ENCODE measurements at places on chromosomes 2 and 18.

- DNase-seq = no peak
- peaks cover 4% of the 10 kb centered on the region for H3K4me1 ChIP-seq
- peaks cover 4% of the 10 kb centered on the region for H3K36me3 ChIP-seq
These were observed 10.3 kb downstream of the SDC1 start for GRCh38 chr2:20214566-20215182.

DNA sequence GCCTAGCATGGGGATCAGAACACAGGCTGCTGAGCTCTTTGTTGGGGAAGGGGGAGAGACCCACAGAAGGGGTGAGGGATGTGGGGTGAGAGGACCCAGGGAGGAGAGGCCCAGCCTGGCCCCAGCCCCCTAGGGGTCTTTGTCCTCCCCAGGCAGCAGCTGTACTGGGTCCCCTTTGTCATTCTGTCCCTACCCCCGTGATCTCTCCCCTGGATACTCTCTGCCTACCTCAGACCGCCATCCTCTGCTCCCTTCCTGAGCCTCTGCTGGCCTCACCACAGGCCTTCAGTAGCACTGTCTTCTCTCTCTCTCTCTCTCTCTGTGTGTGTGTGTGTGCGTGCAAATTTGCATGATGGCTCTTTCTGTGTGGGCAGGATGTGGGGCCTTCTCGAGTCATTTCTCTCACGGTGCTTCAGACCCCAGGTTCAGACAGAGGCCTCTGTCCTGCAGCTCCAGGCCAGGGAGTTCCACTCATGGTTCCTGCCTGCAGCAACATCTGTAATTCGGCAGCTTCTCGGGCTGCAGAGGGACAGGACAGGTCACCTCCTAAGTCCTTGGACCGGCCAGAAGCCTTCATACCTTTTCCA is 1.4 kb downstream of the PSD4 start:
- no peak overlapping the region for H3K27ac ChIP-seq
- DNase-seq = no peak
- peaks cover 6% of the 10 kb centered on the region for H3K4me1 ChIP-seq
- H3K27me3 ChIP-seq = peaks cover 11% of the 10 kb centered on the region
- H3K4me3 ChIP-seq = no peak overlapping the region

DNA sequence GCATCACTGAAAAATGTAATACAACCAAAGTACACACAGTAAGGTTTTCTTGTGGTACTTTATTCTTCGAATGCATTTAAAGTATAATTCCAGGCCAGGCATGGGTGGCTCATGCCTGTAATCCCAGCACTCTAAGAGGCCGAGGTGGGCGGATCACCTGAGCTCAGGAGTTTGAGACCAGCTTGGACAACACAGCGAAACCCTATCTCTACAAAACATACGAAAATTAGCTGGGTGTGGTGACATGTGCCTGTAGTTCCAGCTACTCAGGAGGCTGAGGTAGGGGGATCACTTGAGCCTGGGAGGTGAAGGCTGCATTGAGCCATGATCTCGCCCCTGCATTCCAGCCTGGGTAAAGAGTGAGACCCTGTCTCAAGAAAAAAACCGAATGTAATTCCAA is 3.9 kb upstream of the TTC39C start:
- H3K27ac ChIP-seq = no peak overlapping the region
- peaks cover 3% of the 10 kb centered on the region for H3K27me3 ChIP-seq
- DNase-seq = no peak
- peaks cover 6% of the 10 kb centered on the region for H3K4me1 ChIP-seq
- no peak overlapping the region for H3K4me3 ChIP-seq

GRCh38 chr2:32377928-32378327 is 21.1 kb downstream of the BIRC6 start:
- no peak overlapping the region for H3K4me3 ChIP-seq
- H3K36me3 ChIP-seq = peaks cover 23% of the 10 kb centered on the region
- peaks cover 1% of the 10 kb centered on the region for H3K27me3 ChIP-seq
- peaks cover 34% of the 10 kb centered on the region for H3K4me1 ChIP-seq

DNA sequence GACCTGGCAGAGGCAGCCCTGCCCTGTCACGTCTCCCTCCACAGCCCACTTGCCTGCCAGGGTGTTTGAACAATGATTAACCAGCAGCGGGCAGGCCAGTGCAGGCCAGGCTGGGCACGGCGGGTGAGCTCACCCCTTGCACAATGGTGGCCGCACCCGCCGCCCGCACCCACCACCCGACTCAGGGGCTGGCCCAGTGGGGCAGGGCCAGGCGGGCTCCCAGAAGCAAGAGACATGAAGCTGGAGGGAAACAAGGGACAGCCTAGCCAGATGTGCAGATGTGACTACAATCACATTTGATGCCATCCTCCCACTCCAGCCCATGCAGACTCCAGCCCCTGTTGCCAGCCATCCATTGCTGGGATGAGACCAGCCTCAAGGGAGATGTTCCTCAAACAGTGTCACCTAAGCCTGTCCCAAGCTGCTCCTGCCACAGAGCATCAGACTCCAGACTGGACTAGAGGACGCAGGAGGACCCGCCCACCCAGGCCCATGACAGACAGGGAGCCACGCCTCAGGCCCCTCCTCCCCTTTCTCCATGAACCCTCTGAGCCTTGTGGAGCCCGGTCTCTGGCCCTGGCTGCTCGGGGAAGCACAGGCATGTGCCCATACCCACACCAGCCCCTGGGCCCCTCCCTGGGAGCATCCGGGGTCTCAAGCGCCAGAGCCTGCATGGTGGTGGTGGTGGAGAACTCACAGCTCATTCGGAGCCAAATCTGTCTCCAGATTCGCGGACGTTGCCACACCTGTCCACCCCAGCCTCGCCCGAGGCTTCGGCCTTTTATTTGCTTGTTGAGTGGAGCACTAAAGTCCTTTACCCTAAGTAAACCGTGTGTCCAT is 45.0 kb downstream of the SDC1 start:
- peaks cover 4% of the 10 kb centered on the region for H3K27me3 ChIP-seq
- H3K27ac ChIP-seq = no peak overlapping the region

GRCh38 chr2:109174626-109175349 is 45.8 kb downstream of the SH3RF3 start:
- H3K27ac ChIP-seq = no peak overlapping the region
- peaks cover 12% of the 10 kb centered on the region for H3K36me3 ChIP-seq
- peaks cover 50% of the 10 kb centered on the region for H3K4me1 ChIP-seq
- DNase-seq = no peak
- H3K4me3 ChIP-seq = peak overlapping the region; percentile 73

DNA sequence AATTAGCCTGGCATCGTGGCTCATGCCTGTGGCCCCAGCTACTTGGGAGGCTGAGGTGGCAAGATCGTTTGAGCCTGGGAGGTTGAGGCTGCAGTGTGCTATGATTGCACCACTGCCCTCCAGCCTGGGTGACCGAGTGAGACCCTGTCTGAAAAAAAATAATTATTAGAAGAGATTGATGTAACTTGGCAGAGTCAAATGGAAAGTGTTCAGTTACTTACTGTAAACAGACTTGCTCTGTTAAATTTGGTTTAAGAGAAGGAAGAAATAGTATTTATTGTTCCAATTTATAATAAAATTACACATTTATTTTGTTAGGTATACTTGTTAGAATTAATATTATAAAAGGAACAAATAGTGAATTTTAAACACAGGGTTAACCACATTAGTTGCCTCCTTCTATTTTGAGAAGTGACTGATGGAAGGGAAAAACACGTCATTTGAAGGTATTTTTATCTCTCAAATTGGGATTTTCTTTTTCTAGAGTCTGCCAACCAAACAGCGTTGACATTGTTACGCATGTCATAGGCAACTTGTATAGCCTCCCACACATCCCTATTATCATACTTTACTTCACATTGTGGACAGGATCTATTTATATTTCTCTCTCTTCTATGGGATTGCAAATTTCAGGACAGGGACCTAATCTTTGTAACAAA is 118.8 kb upstream of the B3GNT2 start:
- H3K4me1 ChIP-seq = peaks cover 6% of the 10 kb centered on the region
- DNase-seq = no peak
- no peak overlapping the region for H3K4me3 ChIP-seq
- H3K27ac ChIP-seq = no peak overlapping the region

- H3K4me1 ChIP-seq = no peaks in the 10 kb centered on the region
- H3K4me3 ChIP-seq = no peak overlapping the region
- H3K27me3 ChIP-seq = no peaks in the 10 kb centered on the region
- H3K27ac ChIP-seq = no peak overlapping the region
- DNase-seq = no peak
These were observed 104.4 kb downstream of the PTH2R start for GRCh38 chr2:208511016-208511415.

- no peaks in the 10 kb centered on the region for H3K36me3 ChIP-seq
- no peak overlapping the region for H3K4me3 ChIP-seq
- H3K27me3 ChIP-seq = no peaks in the 10 kb centered on the region
These were observed 36.3 kb upstream of the SLC8A1 start for GRCh38 chr2:40488101-40488601.

GRCh38 chr2:157748371-157749142 is 119.9 kb upstream of the ACVR1C start:
- DNase-seq = no peak
- H3K4me1 ChIP-seq = peaks cover 13% of the 10 kb centered on the region
- H3K4me3 ChIP-seq = no peak overlapping the region
- no peak overlapping the region for H3K27ac ChIP-seq
- H3K36me3 ChIP-seq = peaks cover 7% of the 10 kb centered on the region

- H3K27ac ChIP-seq = no peak overlapping the region
- no peaks in the 10 kb centered on the region for H3K4me1 ChIP-seq
- H3K27me3 ChIP-seq = peaks cover 5% of the 10 kb centered on the region
- no peak for DNase-seq
These were observed 48.5 kb upstream of the CAB39 start for GRCh38 chr2:230664128-230664527.

- H3K27ac ChIP-seq = no peak overlapping the region
- no peak overlapping the region for H3K4me3 ChIP-seq
- no peaks in the 10 kb centered on the region for H3K4me1 ChIP-seq
- H3K27me3 ChIP-seq = no peaks in the 10 kb centered on the region
These were observed 1289.2 kb downstream of the DSC3 start for GRCh38 chr18:29753379-29753778.

DNA sequence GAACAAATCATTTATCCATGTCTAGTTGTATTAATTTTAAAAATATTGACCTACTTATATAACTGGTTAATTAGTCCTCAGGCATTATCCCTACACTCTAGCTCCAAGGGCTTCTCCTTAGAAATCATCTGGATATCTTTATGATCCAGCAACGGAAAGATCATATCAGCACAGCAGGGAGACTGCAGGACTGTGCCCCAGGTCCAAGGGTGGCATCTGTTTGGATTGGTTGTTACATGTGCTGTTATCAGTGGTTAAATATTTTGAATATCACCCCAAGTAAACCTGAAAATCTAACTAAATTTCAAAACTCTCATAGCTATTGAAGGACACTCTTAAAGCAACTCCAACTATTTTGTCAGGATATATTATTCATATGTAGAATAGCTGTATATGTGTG is 556.2 kb upstream of the ZEB2 start:
- H3K27ac ChIP-seq = no peak overlapping the region
- H3K4me1 ChIP-seq = no peaks in the 10 kb centered on the region
- DNase-seq = no peak
- H3K36me3 ChIP-seq = no peaks in the 10 kb centered on the region
- H3K27me3 ChIP-seq = no peaks in the 10 kb centered on the region

GRCh38 chr2:150513647-150514046 is 26.2 kb upstream of the RND3 start:
- no peak overlapping the region for H3K27ac ChIP-seq
- DNase-seq = no peak
- H3K4me1 ChIP-seq = no peaks in the 10 kb centered on the region
- no peaks in the 10 kb centered on the region for H3K27me3 ChIP-seq

- no peak overlapping the region for H3K27ac ChIP-seq
- no peak for DNase-seq
- no peak overlapping the region for H3K4me3 ChIP-seq
- H3K4me1 ChIP-seq = no peaks in the 10 kb centered on the region
- no peaks in the 10 kb centered on the region for H3K36me3 ChIP-seq
These were observed 238.8 kb downstream of the SLC8A1 start for GRCh38 chr2:40213071-40213470.

GRCh38 chr2:160289831-160290230 is 89.8 kb upstream of the ITGB6 start:
- no peak for DNase-seq
- H3K36me3 ChIP-seq = peaks cover 25% of the 10 kb centered on the region
- H3K4me1 ChIP-seq = peaks cover 5% of the 10 kb centered on the region
- no peaks in the 10 kb centered on the region for H3K27me3 ChIP-seq

Data from endothelial cell (in vitro differentiated cells).